ENCODE measurements at places on chromosomes 2 and 18.

GRCh38 chr2:63977904-63978303 is 41.3 kb downstream of the VPS54 start:
- no peak for DNase-seq

- no peak for DNase-seq
Observed at GRCh38 chr2:136347981-136348380, 230.0 kb upstream of the CXCR4 start.

DNA sequence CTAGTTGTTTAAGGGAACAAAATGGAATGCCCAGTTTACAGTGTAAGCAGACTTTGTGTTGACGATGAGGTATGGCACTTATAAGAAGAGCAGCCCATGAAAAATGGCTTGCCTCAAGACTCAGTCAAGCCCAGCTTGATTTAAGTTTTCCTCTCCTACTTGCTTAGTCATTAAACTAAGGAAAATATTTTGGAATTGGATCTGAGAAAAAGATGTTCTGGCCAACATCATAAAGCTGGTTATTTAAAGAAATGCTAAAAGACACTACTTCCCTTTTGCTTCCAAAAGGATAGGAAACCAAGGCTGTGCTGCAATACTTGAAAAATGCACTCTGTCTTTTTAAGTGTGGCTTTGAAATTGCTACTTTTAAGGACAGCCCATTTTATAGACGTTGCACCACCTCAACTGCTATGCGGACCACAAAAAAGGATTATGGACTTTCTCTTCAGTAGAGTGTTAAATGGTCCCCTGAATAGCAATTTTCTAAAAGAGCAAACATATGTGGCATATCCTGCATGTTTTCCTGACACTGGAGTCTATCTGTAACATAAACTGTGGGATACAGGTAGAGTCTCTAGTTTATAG is 32.1 kb downstream of the CCDC141 start:
- no peak for DNase-seq

DNA sequence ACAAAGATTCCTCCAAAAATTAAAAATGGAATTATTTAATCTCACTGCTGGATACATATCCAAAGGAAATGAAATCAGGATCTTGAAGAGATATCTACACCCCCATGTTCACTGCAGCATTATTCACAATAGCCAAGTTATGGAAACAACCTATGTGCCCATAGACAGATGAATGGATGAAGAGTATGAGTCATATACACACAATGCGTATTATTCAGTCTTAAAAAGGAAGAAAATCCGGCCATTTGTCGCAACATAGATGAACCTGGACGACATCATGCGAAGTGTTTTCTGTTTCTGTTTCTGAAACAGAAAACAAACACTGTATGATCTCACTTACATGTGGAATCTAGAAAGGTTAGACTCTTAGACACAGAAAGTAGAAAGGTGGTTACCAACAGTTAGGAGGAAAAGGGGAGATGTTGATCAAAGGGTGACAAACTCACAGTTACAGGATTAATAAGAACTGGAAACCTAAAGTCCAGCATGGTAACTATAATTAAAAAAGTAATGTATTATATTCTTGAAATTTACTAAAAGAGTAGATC is 87.8 kb upstream of the ERBB4 start:
- no peak for DNase-seq

GRCh38 chr2:230866756-230867523 is 2.2 kb downstream of the ITM2C start:
- no peak for DNase-seq

GRCh38 chr2:219309278-219309677 is at the start of gene PTPRN:
TSS of gene PTPRN (minus strand) at chr2:219309401. CDS start at chr2:219309332, 69 bp downstream.
- DNase-seq = no peak

DNA sequence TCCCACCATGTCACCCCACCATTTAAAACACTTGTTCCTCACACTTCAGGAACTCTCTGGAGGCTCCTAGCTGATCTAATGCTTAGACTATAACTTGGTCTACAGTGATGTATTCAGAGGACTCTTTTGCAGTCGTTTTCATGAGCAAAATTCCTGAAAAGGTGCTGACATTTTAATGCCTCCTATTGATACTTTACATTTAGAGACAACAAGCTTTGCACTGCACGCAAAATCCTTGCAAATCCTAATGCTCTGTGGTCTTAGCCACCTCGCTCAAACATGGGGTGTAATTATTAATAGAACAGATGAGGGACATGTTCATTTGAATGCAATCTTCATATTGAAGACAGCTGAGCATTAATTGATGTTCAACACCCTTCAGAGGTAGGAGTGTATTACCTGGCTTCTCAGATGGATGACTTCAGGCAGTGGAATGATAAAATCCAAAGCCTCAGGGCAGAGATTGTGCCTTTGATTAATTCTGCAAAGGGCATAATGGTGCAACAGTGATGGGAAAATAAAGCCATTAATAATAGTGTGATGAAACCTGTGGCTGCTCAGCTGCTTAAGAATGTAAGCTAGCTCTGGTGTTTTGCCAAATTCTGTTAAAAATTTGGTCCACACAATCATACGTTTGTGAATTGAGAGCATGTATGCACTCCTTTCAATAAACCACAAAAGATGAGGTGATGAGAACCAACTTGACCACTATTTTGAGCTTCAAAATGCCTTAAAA is 5.4 kb downstream of the CTAGE1 start:
- DNase-seq = no peak

- no peak for DNase-seq
Observed at GRCh38 chr2:126933711-126934091, 35.0 kb downstream of the TEX51 start.
